ENCODE measurements at places on chromosomes 3 and 15.

DNA sequence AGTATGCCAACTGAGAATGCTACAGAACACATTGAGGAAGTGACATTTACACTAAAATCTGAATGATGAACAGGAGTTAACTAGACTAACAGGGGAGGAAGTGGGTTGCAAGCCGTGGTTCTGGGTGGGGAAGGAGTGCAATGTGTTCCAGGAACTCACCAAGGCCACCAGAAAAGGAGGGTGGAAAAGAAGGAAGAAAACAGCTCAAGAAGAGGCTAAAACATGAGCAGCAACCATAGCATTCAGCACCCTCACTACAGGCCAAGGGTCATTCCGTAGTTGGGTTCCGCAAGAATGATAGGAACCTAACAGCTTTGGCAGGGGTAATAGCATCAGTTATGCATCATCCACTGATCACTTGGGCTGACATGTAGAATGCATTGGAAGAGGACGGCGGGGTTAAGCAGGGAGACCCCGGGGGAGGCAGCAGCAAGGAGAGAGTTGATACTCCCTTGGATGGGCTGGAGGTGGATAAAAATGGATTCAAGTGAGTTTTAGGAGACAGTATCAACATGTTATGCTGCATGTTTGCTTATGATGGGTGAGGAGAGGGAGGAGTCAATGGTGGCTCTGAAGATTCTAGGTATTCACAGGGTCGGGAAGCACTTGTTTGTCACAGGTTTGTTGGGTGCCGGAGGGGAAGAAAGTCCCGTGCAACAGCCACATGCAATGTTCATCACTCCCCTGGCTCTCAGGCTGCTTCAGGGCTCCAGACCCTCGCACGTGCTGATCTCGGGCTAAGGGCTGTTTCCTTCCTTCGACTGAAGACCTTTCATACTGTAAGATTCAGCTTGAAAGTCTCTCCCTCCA is 53.2 kb downstream of the LIPC start:
- DNase-seq: no peak

DNA sequence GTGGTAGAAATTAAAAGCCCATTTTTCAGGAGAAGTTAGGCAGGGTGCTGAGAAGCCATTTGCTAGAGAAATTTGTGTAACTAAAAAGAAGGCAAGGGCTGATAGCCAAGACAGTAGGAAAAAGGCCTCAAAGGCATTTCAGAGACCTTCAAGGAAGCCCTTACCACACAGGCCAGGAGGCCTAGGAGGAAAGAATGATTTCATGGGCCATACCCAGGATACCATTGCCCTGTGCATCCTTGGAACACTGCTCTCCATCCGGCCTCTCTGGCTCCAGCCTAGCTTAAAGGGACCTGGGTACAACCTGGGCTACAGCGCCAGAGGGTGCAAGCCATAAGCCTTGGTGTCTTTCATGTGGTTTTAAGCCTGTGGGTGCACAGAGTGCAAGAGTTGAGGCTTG is 193.6 kb upstream of the GRM7 start:
- DNase-seq: no peak

GRCh38 chr15:43168192-43169107 is 16.8 kb upstream of the CCNDBP1 start:
- no peak for DNase-seq

DNA sequence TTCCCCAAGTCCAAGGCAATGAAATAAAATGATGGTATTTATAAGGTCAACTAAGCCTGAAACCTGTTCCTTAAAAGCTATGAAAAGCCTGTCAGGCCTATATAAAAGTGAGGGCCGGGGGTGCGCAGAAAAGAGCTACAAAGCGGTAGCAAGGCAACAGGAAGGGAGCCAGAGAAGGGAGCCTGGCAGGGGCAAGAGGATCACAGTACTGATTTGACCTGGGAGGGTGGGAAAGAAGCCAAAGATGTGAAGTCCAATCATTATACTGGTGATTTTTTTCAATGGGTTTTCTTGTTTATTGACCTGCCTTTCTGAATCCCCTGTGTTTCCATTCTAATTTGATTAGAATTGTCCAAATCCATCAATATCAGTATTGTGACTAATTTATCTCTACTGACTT is 64.3 kb upstream of the STT3B start:
- no peak for DNase-seq

GRCh38 chr15:43923553-43923952 is 96.8 kb downstream of the WDR76 start:
- no peak for DNase-seq

DNA sequence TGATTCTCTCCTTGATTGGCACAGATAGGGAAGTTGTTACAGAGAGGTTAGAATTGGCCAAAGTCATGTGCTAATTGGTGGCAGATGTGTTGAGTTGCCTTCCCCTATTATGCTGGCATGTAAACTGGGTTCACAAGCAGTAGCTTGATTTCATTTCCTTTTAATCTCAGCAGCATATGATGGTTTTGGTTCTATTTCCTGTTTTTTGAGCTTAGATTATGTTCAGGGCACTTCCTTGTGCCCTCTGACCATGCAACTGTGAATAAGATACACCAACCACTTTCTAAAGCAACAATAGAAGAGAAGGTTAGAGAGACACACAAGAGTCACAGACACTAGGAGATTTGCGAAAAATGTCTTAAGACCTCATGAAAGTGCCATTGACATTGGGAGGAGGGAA is 16.5 kb downstream of the HPS3 start:
- no peak for DNase-seq

DNA sequence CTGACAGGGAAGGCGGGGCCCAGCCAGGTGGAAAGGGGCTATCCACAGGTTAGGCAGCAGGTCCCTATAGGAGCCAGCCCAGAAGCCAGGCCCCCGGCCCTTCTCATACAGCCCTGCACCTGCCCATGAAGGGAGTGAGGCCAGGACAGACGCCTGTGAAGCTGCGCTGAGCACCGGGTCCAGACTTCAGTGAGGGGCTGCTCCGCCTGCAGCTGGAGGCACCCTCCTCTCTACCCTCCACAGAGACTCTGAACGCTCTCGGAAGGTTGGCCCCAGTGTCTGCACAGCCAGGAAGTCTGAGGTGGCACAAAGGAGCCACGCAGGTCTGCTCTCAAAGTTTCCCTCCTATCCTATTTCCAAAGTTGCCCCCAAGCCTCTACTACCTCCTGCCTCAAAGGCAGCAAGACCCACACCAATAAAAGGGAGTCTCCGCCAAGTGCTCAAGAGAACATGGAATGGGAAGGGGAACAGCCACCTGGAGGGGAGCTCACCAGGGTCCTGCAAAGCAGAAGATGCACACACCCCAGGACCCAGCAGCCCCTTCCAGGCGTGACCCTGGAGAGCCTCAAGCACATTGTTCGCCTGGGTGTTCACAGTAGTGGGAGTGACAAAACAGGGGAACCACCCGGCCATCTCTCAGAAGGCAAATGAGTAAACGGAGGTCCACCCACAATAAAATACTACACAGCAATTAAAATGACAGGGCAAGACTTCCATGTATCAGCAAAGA is 19.5 kb downstream of the XXYLT1 start:
- no peak for DNase-seq

DNA sequence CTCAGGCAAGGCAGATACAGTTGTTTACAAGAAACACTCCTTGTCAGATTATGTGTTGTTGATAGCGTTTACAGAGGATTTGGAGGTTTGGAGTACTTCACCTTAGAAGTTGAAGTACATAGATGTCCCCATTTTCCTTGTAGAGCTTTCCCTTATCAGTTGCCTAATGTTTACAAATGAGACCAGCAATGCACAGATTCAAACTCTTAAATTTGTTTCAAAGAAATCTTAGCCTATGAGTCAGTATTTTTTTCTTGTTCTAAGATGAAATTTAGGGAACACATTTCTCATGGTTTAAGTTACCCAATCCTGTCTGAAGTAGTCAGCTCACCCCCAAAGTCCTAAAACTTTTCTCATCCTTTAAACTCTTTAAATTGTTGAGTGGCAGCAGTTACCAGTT is 6.3 kb upstream of the EIF5A2 start:
- DNase-seq: no peak

DNA sequence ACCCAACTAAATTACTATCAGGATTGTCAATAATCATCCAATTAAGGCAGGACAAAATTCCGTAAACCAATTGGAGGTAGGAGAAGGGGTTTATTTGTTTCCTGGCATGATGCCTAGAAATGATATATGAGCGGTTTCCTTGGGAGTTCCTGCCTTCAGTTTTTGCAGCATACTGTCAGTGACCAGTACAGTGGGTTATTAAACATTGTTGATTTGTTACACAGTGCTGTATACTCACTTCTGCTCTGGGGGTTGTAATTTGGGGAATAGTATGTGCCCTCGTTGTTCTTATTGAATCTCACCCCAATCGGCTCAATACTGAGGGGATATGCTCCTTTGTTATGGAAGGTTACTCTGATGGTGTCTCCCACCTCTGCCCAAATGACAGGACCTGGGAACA is 22.2 kb downstream of the CP start:
- no peak for DNase-seq

- DNase-seq: peak; percentile 10
These were observed 642 bp downstream of the SCAP start for GRCh38 chr3:47475029-47475569.

DNA sequence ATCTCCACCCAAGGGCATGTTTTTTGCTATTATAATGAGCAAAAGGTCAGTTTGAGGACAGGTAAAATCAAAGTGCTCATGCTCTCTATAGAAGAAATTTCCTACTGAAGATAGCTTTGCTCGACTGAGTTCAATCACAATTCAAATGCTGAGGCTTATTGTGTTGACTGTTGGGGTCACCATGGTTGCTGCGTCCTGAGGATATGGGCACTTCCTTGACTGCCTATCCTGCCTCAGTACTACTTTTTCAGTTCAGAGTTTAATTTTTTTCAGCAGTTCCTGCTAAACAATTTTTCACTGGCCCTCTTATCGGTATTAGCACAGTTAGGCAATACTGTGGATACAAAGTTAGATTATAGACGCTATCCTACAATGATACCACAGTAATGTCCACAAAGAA is 3.8 kb upstream of the CMTM6 start:
- no peak for DNase-seq

GRCh38 chr3:86695752-86696151 is 295.2 kb downstream of the VGLL3 start:
- no peak for DNase-seq

- DNase-seq: no peak
These were observed 31.4 kb downstream of the CTDSPL start for GRCh38 chr3:37892927-37893600.

GRCh38 chr3:158330870-158331269 is 221.0 kb downstream of the RSRC1 start:
- DNase-seq: no peak

Data from stimulated activated CD8-positive, alpha-beta memory T cell treated with anti-CD3 and anti-CD28 coated beads, Interleukin-4, amount 100 ng/mL, for 1 hour (primary cell).